Esophagus squamous epithelium (tissue), 5 donors: ENCODE measurements at places on chromosomes 16 and 17.

- H3K4me1 ChIP-seq: peaks cover 16% of the 10 kb centered on the region
- H3K4me3 ChIP-seq: no peak overlapping the region
- H3K27ac ChIP-seq: peak overlapping the region; percentile 75
- H3K36me3 ChIP-seq: peaks cover 90% of the 10 kb centered on the region
Measured at GRCh38 chr16:8776129-8776584, 21.3 kb downstream of the TMEM186 start.

DNA sequence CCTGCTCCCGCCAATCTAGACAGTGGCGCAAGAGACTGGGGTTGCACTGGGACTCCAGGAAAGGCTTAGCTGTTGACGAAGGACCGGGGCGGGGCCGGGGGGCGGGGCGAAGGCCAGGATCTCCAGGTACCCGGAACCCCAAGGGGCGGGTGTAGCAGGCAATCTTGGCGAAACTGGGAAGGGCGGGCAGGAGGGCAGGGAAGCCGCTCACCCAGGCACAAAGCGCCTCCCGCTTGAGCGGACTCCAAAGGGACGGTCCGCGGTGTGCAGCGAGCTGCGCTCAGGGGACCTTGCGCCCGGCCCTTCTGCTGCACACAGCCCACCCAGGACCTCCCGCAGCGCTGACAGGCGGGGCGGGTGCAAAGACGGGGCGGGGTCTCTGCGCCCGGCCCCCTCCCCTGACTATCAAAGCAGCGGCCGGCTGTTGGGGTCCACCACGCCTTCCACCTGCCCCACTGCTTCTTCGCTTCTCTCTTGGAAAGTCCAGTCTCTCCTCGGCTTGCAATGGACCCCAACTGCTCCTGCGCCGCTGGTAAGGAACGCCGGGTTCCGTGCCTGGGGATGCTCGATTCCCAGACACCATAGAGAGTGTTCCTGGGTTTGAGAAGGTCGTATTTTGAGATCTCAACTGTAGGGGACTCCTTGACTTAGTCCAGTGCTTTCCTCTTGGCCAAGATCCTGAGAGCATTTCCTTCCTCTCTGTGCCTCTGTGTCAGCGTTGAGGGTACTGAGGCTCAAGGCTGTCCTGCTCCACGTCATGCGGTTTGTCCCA is at the start of gene MT1F:
MT1F (plus strand) TSS at position 405 of the 772 bp plus-strand sequence; CDS start at position 505, 100 bp downstream.
- no peaks in the 10 kb centered on the region for H3K36me3 ChIP-seq
- peak within 1 kb of the TSS; percentile 43 for H3K4me3 ChIP-seq
- peak within 1 kb of the TSS; percentile 77 for H3K27ac ChIP-seq
- no peak for DNase-seq

DNA sequence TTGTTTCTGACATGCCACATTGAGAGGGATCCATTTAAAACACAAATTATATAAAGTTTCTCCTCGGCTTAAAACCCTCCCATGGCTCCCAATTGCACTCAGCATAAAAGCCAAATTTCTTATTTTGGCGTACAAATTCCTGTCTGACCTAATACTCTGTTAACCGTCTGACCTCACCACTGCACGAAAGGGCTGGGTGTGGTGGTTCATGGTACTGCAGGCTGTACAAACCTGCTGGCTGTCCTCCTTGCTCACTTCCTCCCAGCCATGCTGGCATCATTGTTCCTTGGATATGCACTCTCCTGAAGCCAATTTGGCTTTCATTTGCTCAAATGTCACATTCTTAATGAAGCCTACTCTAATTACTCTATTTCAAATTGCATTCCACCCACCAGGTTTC is 301.6 kb upstream of the C16orf82 start:
- H3K27ac ChIP-seq: no peak overlapping the region
- no peak for DNase-seq
- H3K36me3 ChIP-seq: no peaks in the 10 kb centered on the region
- no peak overlapping the region for H3K4me3 ChIP-seq
- no peaks in the 10 kb centered on the region for H3K4me1 ChIP-seq

- H3K36me3 ChIP-seq: no peaks in the 10 kb centered on the region
- DNase-seq: no peak
- H3K4me1 ChIP-seq: peaks cover 18% of the 10 kb centered on the region
- H3K27me3 ChIP-seq: no peaks in the 10 kb centered on the region
Measured at GRCh38 chr17:78337244-78338109, 22.4 kb downstream of the SOCS3 start.

DNA sequence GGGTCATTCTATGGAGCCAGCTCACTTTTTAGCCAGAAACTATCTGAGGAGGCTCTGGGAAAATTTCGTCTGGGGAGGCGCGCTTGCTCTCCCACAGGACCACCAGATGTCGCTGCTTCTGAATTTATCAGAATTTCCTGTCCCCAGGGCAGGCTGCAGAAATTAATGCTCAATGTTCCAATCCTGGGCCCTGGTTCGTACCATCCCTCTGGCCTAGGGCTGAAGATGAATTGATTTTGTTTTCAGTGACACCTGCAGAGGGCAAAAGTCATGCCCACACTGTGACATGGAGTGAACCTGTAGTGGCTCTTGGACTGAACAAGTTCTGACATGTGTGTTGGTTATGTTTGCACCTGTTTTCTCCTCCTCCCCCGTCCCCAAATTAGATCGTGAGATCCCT is 482.6 kb downstream of the NPIPA7 start:
- H3K27me3 ChIP-seq: no peaks in the 10 kb centered on the region
- no peaks in the 10 kb centered on the region for H3K4me1 ChIP-seq
- H3K36me3 ChIP-seq: no peaks in the 10 kb centered on the region
- DNase-seq: no peak
- H3K27ac ChIP-seq: no peak overlapping the region
- no peak overlapping the region for H3K4me3 ChIP-seq

- peak overlapping the region; percentile 36 for H3K4me3 ChIP-seq
- H3K27ac ChIP-seq: no peak overlapping the region
- H3K4me1 ChIP-seq: no peaks in the 10 kb centered on the region
- H3K27me3 ChIP-seq: no peaks in the 10 kb centered on the region
- no peak for DNase-seq
- no peaks in the 10 kb centered on the region for H3K36me3 ChIP-seq
Measured at GRCh38 chr17:68771867-68772515, 170.8 kb upstream of the FAM20A start.

DNA sequence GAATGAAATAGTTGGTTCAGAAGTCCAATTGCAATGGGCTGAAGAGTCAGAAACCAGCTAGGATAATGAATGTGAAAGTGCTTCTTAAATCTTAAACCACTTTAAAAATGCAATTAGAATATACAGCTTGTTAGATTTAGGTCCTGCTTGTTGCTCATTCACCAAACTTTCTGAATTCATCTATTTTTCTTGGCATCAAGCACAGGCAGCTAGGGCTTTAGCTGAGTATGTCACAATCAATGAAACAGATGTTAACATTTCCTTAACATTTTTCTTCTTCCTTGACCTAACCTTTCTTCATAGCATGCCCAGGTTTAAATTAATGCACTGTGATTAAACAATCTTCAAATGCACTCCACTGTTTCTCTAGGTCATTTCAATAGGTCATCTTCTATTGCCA is 14.4 kb downstream of the KIF2B start:
- no peak overlapping the region for H3K27ac ChIP-seq
- no peaks in the 10 kb centered on the region for H3K4me1 ChIP-seq
- H3K36me3 ChIP-seq: no peaks in the 10 kb centered on the region

DNA sequence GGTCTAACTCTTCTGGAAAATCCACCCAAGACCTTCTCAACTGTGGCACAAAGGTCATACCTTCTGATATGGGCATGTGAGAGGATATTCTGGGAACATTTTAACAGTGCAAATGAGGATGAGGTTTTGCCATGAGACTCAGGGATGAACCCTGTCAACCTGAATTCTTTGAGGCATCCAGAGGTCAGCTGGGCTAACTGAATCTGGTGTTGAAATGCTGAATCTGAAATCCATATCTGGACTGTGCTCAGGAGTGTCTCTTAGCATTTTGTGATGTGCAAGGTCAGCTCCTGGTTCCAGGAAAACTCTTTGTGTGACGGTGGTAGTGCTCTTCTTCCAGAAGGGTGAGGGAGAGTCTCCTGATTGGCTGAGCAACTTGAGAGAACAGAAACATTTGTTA is 276.0 kb upstream of the SALL1 start:
- no peak overlapping the region for H3K27ac ChIP-seq
- H3K4me1 ChIP-seq: no peaks in the 10 kb centered on the region
- DNase-seq: no peak
- H3K36me3 ChIP-seq: no peaks in the 10 kb centered on the region

DNA sequence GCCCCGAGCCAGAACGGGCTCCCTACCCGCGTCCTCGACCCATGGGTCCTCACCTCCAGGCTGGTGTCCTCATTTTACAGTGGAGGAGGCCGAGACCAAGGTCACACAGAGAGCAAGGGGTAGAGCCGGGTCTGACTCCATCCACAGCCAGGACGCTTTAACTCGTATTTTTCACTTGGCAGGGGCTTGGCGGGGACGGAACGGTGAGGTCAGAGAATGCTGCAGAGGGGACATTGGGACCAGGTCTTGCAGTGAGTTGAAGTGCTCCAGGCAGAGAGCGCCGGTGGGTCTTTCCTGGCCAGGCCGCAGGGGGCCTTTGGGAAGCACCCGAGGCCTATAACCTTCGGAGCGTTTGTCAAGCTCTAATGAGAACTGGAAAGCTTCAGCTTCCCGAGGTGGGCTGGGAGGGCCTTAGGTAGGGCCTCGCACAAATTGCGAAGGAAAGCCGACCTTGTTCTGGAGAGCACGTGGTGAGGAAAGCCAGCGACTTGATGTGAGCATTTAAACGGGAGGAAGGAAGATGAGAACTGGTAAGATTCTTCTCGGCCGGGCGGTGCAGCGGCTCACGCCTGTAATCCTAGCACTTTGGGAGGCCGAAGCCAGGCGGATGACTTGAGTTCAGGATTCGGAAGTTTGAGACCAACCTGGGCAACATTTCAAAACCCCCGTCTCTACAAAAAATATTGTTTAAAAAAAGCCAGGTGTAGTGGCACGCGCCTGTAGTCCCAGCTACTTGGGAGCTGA is 908 bp upstream of the CLUH start:
- H3K27ac ChIP-seq: peak overlapping the region; percentile 96
- H3K36me3 ChIP-seq: no peaks in the 10 kb centered on the region
- DNase-seq: no peak
- no peaks in the 10 kb centered on the region for H3K27me3 ChIP-seq

DNA sequence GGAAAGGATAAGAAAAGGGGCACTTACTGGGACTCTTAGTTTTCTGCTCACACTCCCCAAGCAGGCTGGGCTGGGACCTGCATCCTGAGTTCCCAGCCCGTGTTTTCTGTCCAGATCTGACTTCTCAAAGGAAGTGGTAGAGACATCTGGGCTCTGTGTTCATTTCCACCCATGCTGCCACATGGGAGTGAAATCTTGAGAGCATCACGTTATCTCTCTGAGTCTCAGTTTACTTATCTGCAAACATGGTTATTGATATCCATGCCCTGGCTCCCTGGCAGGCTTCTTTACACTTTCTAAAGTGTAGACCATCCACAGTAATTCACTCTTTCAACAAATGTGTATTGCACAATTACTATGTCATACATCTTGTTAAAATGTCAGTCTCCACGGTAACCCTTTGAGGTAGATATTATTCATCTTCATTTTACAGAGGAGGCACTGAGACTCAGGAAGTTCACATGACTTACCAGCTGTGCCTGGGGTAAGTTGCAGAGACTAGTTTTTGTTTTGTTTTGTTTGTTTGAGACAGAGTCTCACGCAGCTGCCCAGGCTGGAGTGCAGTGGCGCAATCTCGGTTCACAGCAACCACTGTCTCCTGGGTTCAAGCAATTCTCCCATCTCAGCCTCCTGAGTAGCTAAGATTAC is 3.4 kb downstream of the ZNF688 start:
- H3K27ac ChIP-seq: peak overlapping the region; percentile 83
- H3K4me3 ChIP-seq: no peak overlapping the region
- H3K27me3 ChIP-seq: no peaks in the 10 kb centered on the region
- peaks cover 6% of the 10 kb centered on the region for H3K36me3 ChIP-seq
- peaks cover 36% of the 10 kb centered on the region for H3K4me1 ChIP-seq
- no peak for DNase-seq

DNA sequence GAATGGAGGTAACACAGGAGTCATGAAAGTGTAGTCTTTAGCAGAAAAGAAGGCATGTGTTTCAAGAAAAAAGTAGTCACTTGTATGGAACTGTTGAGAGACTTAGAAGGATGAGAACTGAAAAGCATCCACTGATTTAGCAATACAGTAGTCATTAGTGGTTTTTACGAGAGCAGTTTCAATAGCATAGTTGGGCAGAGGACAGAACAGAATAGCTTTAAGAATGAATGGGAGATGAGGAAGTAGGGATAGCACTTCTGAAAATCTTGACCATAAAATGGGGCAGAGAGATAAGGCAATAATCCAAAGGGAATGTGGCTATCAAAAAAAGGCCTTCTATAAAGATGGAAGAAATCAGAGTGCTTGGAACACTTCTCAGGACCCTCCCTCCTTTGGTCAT is 64.8 kb upstream of the C17orf78 start:
- H3K27me3 ChIP-seq: no peaks in the 10 kb centered on the region
- no peaks in the 10 kb centered on the region for H3K4me1 ChIP-seq
- no peak for DNase-seq
- H3K4me3 ChIP-seq: no peak overlapping the region
- no peak overlapping the region for H3K27ac ChIP-seq

DNA sequence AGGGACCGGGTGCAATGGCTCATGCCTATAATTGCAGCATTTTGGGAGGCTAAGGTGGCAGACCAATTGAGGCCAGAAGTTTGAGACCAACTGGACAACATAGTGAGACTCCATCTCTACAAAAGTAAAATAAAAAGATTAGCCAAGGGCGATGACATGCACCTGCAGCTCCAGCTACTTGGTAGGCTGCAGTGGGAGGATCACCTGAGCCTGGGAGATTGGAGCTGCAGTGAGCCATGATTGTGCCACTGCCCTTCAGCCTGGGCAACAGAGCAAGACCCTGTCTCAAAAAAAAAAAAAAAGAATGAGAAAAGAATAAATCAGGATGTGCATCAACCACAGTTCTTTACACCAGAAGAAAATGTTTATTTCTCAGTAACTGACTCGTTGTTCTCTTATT is 76.0 kb downstream of the CACNG3 start:
- H3K27ac ChIP-seq: no peak overlapping the region
- no peak for DNase-seq
- no peaks in the 10 kb centered on the region for H3K36me3 ChIP-seq
